ENCODE measurements at places on chromosomes 3 and 15. TPM values are rescaled to one million over a fixed set of nuclear protein-coding genes. Genes with fewer than 3 reads are reported as not detected.

COL7A1 gene
- 3.3 TPM for total RNA-seq

PLSCR5 gene
- total RNA-seq = not detected

- DNase-seq = no peak
Measured at GRCh38 chr3:17038900-17039553, 154.3 kb downstream of the PLCL2 start.

DNA sequence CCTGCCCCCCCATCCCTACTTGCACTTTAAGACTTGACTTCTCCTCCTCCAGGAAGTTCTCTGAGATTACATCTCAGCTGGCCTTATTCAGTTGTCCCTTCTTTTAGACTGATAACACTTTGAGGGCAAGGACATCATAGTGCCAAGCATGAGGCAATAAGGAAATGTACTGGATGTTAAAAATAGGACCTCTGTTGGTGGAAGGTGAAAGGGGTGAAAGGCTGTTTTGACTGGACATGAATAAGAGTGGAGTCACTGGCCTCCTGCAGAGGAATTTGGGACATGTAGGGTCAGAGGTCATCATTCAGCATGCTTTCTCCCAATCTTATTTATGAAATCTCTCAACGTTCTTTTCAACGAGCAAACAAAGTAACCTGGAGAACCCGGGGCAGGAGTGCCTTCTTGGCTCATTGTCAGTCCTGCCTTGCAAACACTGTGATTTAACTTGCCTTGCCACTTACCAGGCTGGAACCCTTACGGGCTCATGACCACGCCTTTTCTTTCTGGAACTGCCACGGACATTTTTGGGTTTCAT lies 38.6 kb downstream of the TRIM71 start:
- no peak for DNase-seq

DNA sequence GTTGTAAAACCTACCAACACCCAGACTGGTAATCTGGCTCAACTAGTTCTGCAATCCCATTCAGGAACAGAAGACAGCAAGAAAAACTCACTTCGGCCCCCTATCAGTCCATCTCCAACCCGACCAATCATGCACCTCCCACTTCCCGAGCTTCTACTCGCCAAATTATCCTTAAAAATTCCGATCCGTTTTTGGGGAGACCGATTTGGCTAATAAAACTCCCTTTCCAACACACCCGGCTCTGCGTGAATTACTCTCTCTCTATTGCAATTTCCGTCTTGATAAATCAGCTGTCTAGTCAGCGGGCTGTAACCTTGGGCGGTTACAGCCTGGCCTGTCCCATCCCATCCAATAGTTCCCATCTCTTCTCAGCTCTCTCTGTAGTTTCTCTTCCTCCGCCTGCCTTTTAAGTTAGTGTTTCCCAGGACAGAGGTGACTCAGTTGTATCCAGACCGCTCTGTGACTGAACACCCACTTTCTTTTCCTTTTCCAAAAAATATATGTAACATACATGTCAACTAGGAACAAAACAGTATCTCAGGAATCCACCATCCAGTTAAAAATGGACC lies 780 bp upstream of the ACAD9 start:
- DNase-seq = no peak

DOCK3 gene
- total RNA-seq = 0.30 TPM

DNA sequence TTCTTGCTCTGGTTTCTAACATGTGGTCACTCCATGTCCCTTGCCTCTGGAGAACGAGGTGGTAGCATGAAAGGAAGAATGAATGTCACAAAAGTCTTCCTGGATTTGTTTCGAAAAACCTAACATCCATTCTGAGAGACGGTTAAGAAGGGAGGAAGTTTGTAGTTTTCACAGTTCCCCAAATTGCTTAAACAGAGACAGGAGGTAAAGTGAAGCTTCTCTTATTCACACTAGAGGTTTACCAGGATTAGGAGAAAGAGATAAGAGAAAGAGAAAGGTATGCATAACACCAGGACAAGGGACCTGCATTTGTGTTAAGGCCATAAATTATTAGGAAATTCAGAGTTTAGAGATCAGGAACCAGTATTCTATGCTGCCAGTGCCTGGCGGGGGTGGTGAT lies 228.1 kb downstream of the CPNE4 start:
- no peak for DNase-seq

Measured in B cell (primary cell).